GM19239 (cell line): ENCODE measurements at places on chromosomes 7 and 10.
A peak's percentile ranks its signal among the peaks of the same experiment; 100 is the strongest.

- no peak for DNase-seq
Measured at GRCh38 chr7:27746978-27747377, 7.0 kb downstream of the TAX1BP1 start.

- no peak for DNase-seq
Measured at GRCh38 chr10:9149134-9149533, 1094.6 kb downstream of the GATA3 start.

DNA sequence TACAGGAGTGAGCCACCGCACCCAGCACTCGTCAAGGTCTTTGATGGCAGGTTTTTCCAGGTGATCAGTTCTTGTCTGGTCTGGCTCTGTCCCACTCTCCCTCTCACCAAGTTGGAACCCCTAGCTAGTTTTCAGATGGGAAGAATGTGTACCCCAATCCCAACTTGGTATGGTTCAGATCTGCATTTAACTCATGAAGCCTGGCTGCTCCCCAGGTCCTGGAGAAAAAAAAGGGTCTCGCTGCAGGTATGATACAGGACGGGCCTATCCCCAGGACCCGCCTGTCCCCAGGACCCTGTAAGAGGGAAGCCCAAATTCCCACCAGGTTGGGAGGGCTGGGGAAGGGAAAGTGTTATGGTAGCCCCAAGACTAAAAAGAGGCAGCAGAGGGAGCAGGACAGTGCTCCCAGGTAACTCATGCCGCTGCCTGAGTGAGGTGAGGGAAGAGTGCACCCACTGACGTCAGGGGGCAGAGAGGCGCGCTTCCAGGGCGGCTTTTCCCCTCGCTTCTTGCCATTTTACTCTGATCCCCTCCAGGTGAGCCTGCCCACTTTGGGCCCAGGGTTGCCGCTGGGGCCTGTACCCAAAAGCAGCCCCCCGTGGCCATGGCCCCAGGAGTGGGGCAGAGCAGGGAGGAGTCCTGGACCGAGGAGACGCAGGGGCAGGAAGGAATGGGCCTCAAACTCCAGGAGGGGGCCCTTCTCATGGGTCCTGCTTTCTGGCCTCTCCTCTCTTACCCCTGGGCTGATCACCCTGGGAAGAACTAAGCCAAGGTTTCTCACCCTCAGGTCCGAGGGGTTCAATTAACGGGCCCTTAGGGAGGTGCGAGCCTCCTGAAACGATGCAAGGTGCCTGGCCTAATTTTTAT, 36.4 kb upstream of the SRRM3 start:
- DNase-seq, result no peak

- DNase-seq, result no peak
Measured at GRCh38 chr7:65746398-65746669, 126.5 kb upstream of the VKORC1L1 start.

DNA sequence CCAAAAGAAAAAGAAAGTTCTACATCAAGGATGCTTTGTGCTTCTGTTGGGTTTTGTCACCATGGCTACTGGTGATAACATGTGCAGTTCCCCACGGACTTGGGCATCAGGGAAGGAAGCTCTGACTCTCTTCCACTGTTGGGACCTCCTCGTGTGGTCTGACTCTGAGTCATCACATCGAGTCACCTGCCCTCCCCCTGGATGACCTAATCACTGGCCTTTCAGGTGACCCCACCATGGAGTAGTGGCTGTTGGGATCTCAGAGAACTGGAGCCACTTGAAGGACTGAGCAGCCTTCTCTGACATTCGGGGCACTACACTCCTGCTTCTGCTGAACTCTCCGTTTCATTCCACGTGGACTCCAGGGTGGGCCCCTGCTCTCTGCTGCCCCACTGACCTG, 60.8 kb upstream of the DOCK1 start:
- no peak for DNase-seq

GRCh38 chr10:5737352-5737751, 52.7 kb downstream of the TASOR2 start:
- no peak for DNase-seq

DNA sequence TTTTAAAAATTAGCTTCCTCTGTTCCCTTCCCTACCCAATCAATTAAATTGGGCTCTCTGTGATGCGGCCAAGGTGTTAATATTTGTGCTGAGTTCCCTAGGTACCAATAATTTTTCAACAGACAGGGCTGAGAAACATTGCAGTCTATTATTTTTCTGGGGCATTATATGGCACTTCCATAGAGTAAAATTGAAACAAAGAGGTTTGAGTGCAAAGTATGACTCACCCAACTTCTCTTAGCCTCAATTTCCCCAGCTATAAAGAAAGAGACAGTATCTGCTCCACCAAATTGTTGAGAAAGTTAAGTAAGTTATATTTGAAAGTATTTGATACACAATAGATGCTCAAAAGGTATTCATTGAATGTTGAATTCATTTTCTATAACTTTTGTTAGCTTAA, 74.9 kb downstream of the TES start:
- DNase-seq, result no peak

DNA sequence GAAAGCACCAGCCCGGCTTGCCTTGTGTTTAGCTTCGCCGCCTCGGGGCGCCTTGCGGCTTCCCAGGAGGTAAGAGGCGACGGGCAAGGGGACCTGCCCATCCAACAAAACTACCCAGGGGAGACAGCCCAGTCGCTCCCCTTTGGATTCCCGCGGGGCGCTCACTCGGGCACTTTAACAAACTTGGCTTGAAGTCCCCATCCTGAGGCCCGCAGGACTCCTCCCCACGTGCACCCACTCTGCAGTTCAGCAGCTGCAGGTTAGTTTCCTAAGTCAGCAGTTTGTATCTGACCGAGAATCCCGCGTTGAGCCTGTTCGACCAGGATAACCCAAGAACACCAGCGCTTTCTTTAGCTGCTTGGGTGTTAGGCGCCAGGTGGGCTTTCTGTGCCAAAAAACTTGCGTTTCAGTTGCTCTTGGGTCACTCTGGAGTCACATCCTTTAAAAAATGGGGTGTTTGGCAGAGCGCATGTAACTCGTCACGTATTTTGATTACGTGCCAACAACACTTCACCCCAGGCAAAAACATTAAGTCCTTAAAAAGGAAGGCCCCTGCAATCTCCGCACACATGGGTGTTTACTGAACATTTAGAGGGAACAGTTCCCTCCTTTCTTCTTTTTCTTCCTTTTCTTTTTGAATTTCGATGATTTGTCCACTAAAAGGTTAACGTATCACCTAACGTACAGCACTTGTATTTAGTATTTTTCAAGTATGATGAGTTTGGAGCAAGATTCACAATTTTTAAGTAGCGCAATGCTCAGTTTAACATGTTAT, 876 bp downstream of the DNAH11 start:
- no peak for DNase-seq

DNA sequence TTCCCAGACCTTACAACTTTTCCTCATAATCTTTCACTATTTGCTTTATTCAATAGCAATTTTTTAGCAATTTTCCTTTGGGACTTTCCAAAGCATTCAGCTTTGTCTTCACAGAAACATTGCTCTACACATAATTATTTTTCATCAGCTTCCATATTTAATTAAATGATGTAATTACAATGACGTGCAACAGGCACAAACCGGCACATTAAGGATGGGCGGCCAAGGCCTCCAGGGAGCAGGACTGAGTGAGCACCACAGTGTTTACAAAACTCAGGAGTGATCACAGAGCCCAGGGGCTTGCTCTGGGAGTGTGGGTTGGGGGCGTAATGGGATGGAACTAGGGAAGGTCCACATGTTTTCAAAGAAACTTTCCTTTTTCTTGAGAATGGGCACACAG, 69.8 kb downstream of the MAD1L1 start:
- no peak for DNase-seq

DNA sequence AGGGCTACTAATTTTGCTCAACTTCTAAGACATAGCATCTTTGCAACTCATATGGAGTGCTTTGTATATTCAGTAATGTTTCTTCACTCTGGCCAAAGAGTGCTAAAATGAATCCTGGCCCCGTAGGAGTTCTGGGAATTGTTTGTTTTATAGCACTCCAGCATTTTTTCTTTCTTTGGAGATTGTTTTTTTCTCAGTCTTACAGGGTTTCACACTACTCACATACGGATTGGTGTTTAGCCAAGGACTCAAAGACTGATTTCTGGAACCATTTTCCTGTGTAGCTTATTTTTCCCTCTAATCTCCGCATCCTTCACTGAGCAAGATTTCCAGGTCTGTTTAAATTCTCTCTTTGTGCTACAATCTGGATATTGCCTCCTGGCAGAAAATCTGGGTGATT, 6.4 kb downstream of the TAS2R41 start:
- no peak for DNase-seq

GRCh38 chr7:106329971-106330733, 45.4 kb upstream of the NAMPT start:
- DNase-seq, result no peak

DNA sequence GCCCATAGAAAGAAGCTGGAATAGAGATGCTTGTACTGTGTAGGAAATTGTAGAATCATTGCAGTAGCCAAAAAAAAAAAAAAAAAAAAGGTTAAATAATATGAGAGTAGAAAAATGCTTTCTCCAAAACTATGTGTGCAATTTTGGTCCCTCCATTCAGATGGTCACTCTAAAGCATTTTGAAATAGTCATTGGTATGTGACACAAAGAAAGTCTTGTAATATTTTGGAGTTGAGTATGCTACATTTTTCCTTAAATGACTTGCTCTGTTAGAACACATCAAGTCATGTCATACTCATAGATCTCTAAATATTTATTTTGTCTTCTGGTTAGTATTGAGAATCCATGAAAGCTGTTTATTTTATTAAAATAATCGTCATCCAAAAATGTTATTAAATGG, 424.4 kb downstream of the PLXDC2 start:
- DNase-seq, result no peak

- DNase-seq, result no peak
Measured at GRCh38 chr10:103736763-103737162, 118.6 kb downstream of the SH3PXD2A start.

DNA sequence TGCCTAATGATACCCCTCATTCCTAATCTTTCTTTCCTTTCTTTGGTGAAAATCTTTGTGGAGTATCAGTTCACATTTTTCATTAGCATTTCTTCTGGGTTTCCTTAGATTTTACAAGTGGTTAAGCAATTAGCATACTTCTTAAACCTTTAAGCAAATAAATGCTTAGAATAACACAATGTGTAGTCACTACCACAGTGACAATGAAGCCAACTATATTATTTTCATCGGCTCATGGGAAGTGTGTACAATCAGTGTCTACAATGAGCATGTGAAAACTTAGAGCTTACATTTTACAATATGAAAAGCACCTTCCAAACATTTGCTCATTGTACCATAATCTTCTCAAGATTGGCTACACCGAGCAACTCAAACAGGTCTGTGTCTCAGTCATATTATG, 176.2 kb upstream of the PLXNA4 start:
- DNase-seq, result no peak

DNA sequence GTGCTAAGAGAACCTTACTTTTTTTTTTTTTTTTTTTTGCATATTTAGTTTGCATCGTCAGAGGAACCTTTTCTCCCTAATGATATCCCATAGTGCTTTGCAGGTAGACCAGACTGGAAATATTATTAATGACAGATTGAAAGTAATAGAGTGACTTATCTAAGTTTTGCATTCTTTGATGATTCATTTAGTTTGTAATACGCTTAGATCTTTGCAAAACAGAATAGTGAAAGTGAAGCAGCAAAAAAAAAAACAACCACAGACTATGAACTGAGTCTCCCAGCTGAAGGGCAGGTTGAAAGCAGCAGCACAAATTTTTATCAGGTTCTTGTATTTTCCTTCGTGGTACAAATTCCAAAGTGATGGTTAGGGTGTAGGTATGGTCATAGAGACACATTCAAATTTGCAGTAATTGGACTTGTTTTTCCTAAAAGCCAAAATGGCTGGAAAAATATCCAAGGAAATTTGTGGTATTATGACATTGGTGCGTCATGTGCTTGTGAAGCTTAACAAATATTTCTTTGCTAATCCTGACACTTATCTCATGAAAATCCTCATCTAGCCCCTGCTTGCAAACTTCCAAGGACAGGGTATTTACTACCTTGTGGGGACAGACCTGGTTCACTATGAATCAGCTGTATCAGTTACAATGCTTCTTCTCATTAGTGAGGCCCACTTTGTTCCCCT, 81.8 kb upstream of the CREB5 start:
- no peak for DNase-seq

DNA sequence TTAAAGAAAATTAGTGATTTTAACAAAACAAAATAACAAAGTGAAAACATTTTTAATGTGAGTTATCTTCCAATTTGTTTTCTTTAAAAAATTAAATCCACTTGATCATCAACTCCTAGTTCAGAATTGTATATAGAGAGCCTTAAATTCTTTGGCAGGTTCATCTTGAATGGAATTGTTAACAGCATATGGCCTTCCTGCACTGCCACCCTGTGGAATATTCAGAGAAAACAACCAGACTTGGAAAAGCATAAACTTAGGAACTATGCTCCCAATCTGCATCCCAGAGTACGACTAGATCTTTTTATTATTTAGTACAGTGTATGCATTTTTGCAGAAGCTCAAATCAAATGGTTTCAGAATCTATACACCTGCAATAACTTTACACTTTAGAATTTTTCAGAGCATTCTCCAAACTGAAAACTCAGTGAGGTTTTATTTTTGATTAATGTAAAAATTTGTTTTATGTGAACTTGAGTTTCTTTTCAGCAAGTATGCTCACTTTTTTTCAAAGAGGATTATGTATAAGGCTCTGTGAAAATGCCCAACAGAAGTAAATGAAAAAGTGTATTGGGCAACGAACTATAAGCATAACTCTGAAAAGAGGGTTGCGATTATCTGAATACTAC, 44.9 kb upstream of the ANK3 start:
- no peak for DNase-seq

- no peak for DNase-seq
Measured at GRCh38 chr7:88401009-88401623, 94.4 kb upstream of the STEAP4 start.

DNA sequence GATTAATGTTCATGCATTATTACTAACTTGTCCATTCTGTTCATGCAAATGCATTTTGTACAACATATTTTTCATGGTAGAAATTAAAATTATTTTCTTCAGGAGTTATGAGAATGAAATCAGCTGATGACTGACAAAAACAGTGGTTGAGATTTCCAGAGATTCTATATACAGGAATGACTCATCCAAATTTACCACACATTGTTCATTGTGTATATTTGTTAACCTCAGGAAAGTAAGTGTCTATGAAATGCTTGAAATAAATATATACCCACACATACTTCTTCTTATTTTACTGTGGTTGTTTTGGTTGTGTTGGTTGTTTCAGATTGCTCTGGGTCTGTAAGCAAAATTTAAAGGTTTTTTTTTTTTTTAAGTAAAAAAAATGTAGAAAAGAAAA, 108.1 kb upstream of the SP8 start:
- DNase-seq, result no peak

DNA sequence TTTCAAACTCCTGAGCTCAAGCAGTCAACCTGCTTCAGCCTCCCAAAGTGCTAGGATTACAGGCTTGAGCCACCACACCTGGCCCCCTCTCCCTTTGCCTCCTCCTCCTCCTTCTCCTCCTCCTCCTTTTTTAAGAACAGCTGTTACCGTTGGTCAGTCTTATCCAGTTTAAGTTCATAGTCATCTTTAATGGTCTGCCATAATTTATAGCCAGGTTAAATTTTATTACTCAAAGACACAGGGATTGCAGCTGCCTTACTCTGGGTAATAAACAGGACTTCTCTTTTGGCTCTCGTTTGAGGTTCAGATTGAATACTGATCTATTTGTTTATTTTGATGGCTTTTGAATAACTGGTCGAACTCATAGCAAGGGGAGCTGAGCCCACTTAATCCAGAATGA, 35.2 kb downstream of the ATOH7 start:
- no peak for DNase-seq

- DNase-seq, result peak; percentile 78
Measured at GRCh38 chr7:23531794-23532489, at the start of gene TRA2A. TRA2A (minus strand) TSS chr7:23531981; CDS start chr7:23531824, 157 bp downstream.

- DNase-seq, result no peak
Measured at GRCh38 chr7:27897441-27897847, 157.5 kb downstream of the TAX1BP1 start.

- DNase-seq, result no peak
Measured at GRCh38 chr10:6786579-6787031, 206.5 kb upstream of the PRKCQ start.
